ENCODE measurements at places on chromosomes 5 and 9.

GRCh38 chr5:120084543-120084870, 379.6 kb upstream of the PRR16 start:
- DNase-seq, result no peak

- no peak for DNase-seq
These were observed 27.0 kb downstream of the GRIN3A start for GRCh38 chr9:101711330-101711941.

GRCh38 chr9:129773262-129774048, 20.6 kb upstream of the PTGES start:
- no peak for DNase-seq

- no peak for DNase-seq
These were observed 358.8 kb upstream of the ARRDC3 start for GRCh38 chr5:91741764-91742505.

All from stimulated activated CD8-positive, alpha-beta memory T cell treated with anti-CD3 and anti-CD28 coated beads, Interleukin-4, amount 100 ng/mL, for 1 hour (primary cell).